ENCODE measurements at places on chromosomes 13 and 19.

- DNase-seq: peak; percentile 51
Measured at GRCh38 chr13:114130837-114131582, 1.4 kb downstream of the RASA3 start.

DNA sequence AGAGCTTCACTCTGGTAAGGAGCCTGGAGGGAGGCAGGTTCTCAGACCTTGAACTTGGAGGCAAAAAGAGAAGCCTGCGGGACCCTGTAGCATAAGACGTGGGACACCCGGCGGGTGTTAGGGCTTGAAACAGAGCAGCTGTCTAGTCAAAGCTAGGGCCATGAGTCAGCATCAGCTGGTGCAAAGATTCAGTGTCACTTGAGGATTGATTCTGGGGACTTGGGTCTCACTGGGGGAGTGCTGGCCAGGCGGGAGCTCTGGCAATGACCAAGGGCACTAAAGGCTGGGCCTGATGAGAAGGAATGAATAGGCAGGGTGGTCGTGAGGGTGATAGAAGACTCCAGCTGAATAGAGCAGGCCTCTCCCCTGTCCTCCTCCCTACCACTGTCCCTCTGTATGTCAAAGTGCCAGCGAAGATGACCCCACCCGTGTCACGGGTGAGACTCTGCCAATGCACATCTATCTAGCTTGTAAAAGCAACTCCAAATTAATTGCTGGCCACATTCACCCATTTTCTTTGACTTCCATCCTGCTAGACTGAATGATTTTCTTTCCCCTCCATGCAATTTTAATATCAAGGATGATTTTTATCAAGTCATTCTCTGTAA, 97.1 kb downstream of the MBNL2 start:
- DNase-seq: no peak

DNA sequence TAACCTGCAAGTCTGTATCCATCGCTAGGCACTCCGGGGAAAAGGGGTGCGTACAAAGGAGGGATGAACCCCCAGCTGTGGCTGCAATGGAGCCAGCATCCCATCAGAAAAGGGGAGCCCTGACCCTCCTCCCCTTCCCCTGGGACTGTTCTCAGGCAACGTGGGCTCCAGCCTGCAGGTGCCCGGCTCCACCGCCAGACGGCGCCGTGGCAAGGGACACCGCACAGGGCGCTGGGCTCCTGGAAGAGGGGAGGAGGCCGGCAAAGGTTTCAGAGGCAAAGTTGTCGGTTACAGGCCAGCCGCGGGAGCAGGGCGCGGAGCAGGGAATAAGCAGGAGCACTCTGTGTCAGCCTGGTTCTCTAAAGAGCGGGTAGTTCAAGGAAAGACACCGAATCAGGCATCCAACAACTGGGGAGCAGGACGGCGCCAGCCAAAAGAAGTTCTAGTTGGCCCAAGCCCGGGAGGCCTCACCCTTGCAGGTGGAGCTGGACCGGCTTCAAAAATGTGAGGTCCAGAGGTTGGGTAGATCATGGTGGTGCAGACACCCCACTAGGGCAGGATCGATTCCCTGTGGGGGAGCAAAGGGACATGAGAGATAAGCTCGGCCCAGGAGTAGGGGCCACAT, 53.0 kb upstream of the ATP12A start:
- DNase-seq: no peak

DNA sequence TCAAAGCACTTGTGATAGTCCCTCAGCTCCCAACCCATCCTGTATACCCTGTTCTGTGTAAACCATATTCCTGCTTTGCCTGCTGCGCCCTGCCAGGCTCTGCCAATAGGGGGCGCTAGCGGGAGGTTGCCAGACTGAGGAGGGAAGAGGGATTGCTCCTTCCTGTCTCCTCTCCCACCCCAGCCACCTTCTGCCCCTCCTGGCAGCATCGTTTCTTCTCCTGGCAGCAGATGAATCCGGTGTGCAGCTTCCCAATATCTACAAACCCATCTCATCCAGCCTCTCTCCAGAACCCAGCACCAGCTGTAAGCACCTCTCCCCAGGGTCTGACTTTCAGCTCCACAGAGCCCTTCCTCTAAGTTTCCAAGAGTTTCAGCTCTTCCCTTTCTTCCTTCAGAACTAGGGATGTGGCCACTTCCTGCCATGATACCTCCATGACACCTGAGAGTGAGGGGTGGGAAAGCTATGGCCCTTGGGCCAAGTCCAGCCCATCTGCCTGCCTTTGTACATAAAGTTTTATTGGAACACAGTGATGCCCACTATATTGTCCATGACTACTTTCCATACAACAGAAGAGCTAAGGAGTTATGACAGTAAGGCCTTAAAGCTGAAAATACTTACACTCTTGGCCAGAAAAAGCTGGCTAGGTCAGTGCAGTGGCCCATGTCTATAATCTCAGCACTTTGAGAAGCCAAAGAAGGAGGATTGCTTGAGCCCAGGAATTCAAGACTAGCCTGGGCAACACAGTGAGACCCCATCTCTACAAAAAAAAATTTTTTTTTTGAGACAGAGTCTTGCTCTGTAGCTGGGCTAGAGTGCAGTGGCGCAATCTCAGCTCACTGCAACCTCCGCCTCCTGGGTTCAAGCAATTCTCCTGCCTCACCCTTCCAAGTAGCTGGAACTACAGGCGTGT, 34.5 kb upstream of the ATP1A3 start:
- no peak for DNase-seq

DNA sequence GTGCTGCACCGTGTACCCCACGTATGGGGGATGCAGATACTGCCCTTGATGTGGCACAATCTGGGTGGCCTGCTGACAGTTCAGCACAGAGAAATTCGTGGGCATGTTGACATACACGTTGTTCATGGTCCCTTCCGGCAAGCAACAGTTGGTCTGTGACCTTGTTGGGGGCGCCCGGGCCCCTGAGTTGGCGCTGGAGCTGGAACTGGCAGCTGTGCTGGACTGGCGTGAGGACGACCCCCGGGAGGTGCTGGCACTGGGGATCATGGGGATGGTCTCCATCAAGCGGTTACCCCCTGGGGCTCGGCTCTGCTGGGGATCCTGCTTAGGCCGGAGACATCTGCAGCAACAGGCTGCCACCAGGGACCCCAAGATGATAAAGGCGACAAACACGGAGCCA, 5.2 kb downstream of the SHISA2 start:
- DNase-seq: no peak

DNA sequence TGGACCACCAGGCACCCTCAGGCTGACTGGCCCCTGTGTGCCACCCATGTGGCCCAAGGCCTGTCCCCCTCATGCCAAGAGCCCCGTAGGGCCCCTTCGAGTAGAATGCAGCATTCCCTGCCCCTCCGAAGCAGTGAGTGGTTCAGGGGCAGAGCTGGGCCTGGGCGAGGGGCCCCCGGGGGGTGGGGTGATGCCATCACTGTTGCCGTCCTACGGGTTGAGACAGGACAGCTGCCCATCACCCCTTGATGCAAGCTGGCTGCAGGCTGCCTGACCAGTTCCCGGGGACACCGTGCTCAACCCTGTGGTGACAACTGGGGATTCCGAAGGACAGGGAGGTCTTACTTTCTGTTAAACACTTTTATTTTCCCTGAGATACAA, 4.7 kb downstream of the SBNO2 start:
- DNase-seq: no peak
